ENCODE measurements at places on chromosomes 12 and 14.

DNA sequence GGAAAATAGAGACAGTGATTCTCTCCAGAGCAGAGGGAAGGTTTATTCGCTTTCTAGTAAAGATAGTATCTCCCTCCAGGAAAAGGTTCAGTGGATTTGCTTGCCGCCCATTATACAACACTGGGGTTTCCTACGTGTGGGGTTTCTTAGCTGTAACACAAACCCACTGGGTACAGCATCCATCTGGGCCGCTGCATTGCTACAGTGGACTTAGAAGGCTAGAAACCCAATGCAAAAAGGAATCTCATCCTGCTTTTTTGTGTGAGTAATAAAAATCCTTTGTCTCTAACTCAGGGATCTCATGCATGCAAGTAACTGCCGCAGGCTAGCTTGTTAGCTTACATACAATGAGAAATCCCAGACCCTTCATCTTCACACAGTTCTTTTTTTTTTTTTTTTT, 67.1 kb upstream of the BCL2L14 start:
- no peak for DNase-seq

GRCh38 chr14:26026384-26026783, 571.4 kb downstream of the NOVA1 start:
- no peak for DNase-seq

GRCh38 chr12:90987520-90987919, 17.3 kb downstream of the EPYC start:
- DNase-seq = no peak

DNA sequence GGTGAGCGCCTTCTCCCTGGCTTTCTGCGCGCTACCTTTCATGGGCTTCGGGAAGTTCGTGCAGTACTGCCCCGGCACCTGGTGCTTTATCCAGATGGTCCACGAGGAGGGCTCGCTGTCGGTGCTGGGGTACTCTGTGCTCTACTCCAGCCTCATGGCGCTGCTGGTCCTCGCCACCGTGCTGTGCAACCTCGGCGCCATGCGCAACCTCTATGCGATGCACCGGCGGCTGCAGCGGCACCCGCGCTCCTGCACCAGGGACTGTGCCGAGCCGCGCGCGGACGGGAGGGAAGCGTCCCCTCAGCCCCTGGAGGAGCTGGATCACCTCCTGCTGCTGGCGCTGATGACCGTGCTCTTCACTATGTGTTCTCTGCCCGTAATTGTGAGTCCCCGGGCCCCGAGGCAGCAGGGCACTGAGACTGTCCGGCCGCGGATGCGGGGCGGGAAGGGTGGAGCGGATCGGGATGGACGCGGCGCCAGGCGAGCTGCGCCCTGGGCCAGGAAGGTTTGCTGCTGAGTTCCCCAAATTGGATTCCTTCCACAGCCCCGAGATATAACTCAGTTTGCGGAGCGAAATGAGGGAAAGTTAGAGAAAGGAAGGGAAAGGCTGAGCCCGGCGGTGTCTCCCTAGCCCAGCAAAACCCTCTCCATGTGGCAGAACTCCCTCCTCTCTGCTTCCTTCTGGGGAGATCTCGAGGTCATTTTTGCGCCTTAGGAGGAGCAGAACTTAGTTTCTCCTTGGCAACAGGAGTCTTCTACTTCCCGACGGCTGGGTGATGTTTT, 972 bp downstream of the PTGDR start:
- no peak for DNase-seq

- no peak for DNase-seq
Measured at GRCh38 chr12:5232826-5233500, 189.3 kb downstream of the KCNA5 start.

- DNase-seq = no peak
Measured at GRCh38 chr14:105477660-105478397, 3.2 kb downstream of the CRIP2 start.

DNA sequence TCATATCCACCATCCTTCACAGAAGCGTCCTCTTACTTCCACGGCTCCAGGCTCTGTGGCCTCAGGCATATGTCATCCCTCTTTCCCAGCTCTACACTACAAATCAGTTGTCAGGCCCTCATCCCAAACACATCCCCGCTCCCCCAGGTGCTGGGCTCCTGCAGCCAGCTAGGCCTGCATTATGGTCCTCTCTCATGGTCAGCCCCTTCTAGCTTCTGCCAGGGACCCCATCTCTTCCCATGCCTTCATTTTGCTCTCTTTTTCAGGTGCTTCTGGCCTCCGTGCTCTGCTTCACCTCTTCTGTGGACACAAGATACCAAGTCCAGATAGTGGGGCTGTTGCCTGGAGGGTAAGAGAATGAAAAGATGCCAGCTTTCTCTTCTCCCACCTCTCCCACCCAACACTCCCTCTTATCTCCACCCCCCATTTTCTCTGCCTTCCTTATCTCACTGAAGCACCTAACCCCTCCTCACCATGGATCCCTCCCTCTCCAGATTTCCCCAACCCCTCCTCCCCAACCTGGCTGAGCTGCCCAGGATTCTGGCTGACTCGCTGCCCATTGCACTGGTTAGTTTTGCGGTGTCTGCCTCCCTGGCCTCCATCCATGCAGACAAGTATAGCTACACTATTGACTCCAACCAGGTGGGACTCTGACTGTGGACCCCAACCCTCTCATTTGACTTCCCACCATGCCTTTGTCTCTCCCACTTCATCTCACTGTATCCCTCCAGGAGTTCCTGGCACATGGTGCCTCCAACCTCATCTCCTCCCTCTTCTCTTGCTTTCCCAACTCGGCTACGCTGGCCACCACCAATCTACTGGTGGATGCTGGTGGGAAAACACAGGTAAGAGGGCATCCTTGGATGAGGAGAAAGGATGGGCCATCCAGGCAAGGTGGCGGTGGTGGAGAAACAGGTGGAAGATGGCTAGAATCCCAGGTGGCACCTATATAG, 10.4 kb downstream of the B4GALNT1 start:
- no peak for DNase-seq

GRCh38 chr14:99473458-99473857, 7.2 kb downstream of the SETD3 start:
- DNase-seq = no peak

- no peak for DNase-seq
Measured at GRCh38 chr14:104706733-104707607, 17.1 kb upstream of the ADSS1 start.

DNA sequence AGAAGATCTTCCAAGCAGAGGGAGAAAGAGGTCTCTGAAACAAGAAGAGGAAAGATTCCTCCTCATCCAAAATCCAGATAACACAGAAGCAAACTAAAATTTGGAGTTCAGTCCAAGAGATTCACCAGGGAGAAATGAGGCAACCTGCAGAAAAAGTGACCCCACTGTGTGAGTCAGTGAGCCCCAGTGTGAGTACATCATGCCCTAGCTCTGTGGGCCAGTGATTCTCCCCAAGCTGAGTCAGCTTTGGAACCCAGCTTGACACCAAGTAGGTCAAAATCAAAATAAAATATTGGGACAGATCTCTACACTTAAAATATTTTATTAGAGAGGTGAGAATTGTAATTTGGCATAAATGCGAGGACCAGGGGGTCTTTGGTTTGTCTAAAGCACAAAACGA, 17.2 kb downstream of the CLEC2B start:
- no peak for DNase-seq

- no peak for DNase-seq
Measured at GRCh38 chr12:4572680-4573079, 10.7 kb downstream of the DYRK4 start.

DNA sequence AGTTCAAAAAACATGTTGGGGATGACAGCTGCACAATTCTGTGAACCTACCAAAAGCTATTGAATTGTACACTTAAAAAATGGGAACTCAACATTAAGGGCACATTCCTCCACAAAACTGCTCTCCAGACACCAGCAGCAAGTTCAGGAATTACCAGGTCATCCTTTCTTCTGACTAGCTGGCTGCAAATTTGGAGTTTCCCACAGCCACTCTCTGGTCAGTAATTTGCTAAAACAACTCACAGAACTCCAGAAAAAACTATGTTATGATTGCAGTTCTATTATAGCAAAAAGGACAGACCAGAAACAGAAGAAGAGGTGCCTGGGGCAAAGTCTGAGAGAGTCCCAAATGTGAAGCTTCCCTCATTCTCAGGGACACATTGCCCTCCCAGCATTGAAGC, 20.1 kb upstream of the PLEKHD1 start:
- DNase-seq = no peak

GRCh38 chr14:54138354-54139038, 181.9 kb upstream of the BMP4 start:
- DNase-seq = no peak

GRCh38 chr14:92461891-92462290, 51.7 kb upstream of the RIN3 start:
- DNase-seq = no peak

GRCh38 chr12:26749781-26750180, 83.2 kb downstream of the ITPR2 start:
- DNase-seq = no peak

- no peak for DNase-seq
Measured at GRCh38 chr12:97837401-97837800, 374.8 kb downstream of the RMST start.

GRCh38 chr14:54653712-54654469, 87.0 kb downstream of the SAMD4A start:
- peak; percentile 58 for DNase-seq

DNA sequence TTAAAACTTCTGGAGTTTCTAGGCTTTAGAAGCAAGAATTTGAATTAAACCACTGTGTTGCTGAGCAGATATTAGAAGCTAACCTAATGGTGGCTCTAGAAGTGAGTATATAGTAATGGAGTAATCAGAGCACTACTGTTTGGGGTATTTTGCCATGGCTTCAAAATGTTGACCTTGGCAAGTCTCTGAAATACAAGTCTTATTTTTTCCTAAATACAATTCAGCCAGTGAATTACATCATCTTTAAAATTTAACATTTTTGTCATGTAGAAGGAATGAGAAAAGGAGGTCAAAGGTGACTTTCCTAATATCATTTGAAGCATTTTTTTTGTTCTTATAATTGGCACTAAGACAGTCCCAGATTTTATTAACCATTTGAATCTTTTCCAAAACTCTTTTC, 25.2 kb downstream of the PMCH start:
- DNase-seq = no peak

DNA sequence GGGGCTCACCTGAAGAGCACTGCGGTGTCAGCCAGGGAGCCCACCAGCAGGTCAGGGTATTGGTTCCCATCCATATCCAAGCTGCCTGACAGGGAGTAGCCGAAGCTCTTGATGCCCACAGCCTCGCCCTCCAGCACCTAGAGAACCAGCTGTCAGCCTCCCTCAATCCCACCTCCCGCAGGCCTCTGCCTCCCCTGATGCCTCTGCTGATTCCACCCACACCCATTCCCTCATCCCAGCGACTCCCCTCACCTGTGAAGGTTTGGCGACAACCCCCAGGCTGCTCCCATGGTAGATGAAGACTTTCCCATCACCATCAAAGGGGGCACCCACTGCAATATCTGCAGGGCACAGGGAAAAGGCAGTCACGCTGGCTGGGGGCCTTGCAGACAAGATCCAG, 10.0 kb downstream of the ITGA7 start:
- DNase-seq = peak; percentile 26

GRCh38 chr14:24262821-24263733, at the start of gene TGM1:
Gene TGM1 (minus strand): TSS chr14:24263177. CDS start chr14:24262352, 825 bp downstream.
- DNase-seq = no peak

DNA sequence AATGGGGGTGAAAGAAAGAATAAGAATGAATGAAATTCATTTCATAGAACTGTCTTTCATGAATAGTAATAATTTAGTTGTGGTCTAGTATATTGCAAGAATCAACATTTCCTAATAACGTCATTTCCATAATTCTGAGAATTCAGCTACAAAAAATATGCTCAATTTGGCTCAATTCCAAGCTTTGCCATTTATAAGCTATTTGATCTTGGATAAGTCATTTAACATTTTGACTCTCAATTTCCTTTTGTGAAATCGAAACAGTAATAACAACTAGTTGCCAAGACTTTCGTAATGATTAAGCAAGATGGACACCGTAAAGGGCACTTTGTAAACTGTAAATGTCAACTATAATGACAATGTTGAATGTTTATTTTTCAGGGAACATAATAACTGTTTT, 18.1 kb downstream of the NOS1 start:
- DNase-seq = no peak

All from aorta (tissue), 5 donors.